ENCODE measurements at places on chromosomes 3 and 15. TPM values are rescaled to one million over a fixed set of nuclear protein-coding genes. Genes with fewer than 3 reads are reported as not detected.

DNA sequence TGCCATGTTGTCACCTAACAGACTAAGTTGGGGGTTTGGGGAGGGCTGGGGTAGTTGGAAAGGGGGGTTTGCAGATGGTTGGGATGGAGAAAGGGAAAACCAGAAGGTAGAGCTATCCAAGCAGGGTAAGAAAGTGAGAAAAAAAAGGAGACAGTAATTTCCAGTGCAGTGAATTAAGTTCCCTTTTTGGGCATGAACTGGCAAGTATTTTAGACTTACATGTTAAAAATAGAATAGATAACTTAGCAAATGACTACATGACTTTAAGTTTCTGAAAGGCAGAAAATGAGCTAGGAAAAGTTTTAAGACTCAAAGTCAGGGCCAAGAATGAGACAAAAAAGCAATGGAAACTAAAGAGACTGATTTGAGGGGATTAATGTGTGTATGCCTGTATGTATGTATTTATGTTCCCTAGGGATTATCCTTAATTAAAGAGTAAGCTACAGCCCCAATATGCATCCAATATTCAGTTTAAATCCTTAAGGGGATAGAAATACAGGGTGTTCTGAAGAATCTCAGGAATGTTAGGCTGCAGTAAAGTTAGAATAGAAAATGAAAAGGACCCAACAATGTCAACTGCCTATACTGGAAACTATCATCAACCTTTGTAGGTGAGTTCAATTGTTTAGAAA, 285.2 kb upstream of the MME start:
- no peak for DNase-seq

DNA sequence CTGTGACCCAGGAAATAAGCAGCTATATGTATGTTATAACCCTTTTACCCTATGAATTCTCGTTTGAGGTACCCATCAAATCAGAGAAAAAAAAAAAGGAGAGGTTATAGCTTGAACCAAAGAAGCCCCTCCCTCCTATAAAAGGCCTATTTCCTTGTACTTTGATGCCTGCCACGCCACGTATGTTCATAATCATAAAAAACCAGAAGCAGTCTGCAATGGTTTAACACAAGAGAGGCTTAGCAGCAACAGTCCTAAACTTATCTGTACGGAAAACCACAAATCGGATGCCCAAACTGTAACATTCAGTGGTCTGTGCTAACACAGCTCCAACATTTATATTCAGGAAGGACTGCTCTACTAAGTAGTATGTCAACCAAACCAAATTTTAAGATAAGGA, 21.2 kb downstream of the CCR8 start:
- no peak for DNase-seq

GRCh38 chr15:35306361-35306981, 221.4 kb upstream of the NANOGP8 start:
- no peak for DNase-seq

- DNase-seq, result peak; percentile 87
These were observed 258.9 kb downstream of the PDZRN3 start for GRCh38 chr3:73365756-73366397.

GRCh38 chr3:183331498-183331897, 78.4 kb downstream of the B3GNT5 start:
- no peak for DNase-seq

Gene BTLA
- 0.17 TPM for total RNA-seq

Gene CD276
- total RNA-seq, result 88.2 TPM

All from adrenal gland (tissue), 19 donors.